ENCODE measurements at places on chromosomes 12 and 14.

DNA sequence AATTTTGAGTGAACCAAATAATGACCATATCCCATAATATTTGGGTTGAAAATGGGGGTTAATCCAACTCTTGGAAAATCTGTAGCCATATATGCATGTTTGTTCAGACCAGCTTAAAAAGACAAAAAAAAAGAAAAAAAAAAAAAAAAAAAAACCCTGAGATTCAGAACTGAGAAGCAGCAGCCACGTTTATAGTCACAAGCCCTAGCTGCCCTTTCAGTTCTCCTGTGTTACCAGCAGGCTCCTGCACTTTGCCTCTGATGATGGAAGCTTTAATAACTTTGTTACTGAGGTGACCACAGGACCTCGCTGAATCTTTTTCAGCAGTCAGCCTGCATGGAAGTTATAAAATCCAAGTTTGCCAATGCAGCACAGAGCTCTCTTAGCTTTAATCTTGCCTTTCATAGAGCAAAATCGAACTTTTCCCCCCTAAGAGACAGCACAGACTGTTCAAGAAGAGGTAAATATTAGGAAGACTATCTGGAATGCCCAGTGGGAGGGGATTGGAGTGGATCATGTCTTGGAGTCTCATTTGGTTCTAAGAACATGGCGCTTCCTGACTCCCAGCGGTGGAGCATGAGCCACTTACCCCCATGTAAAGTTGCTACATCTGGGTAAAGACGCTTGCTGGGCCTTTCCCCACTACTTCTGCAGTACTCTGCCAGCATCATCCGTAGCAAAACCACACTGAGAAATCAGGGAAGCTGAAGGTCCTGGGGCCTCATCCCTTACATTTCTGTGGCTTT is 20.6 kb downstream of the GNG2 start:
- DNase-seq: no peak

- no peak for DNase-seq
These were observed 35.1 kb downstream of the NCKAP5L start for GRCh38 chr12:49792976-49793580.

DNA sequence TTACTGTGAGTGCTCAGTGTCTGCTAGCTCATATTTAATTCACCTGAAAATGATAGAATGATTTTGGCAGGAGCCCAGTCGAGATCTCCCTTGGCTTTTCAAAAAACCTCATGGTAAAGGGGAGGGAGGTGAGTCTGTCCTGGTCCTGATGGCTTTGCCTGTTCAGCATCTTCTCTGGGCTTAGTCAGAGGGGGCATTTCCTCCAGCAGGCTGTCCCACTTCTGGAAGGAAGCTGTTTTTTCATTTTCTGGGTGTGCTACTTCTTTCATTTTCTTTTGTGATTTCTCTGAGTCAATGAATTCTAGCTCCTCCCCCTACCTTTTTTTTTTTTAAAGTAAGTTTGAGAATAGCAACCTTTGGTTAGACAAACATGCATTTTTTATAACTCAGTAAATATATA is 58.8 kb downstream of the TMX1 start:
- DNase-seq: no peak

DNA sequence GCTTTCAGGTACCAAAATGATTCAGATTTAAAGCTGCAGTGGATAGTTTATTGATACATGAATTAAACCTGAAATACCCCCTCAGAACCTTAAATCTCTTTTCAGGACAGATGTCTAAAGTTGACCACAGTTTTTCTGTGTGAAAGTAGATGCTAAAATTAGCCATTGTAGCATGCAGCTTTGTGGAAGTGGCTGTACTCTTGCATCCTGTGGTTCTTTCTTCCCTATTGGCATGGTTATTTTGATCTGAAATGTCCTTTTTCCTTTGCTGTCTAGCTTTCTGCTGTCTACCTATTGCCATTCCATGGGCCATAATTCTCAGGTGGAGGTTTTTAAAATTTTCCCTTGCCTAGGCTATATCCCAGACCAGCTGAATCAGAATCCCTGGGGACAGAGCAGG is 455.6 kb downstream of the ZFP36L1 start:
- DNase-seq: no peak

DNA sequence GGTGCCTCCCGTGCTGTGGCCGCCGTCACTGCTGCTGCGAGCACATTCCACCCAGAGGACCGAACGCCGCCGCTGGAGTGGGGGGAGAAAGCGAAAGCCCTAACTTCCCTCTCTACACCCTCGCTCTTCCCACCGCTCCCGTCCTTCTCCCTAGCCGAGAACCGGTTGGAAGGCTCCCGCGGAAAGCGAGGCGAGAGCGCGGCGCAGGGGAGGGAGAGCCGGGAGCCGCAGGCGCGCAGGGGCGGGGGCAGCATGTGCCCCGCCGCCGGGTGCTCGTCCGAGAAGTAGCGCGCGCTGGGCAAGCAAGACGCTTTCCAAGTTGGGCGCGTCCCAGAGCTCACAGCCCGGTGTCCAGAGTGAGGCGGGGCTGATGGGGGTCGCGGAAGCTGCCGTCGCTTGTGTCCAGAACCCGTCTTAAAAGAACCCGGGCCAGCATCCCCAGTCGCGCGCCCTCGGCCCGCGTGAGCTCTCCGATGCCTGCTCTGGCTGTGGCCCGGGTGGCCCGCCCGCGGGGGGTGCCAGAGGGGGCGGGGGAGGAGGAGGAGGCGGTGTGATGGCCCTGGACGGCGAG is at the start of gene TRHDE:
TRHDE (plus strand) TSS at position 280 of the 571 bp plus-strand sequence; CDS start at position 554, 274 bp downstream.
- DNase-seq: no peak

DNA sequence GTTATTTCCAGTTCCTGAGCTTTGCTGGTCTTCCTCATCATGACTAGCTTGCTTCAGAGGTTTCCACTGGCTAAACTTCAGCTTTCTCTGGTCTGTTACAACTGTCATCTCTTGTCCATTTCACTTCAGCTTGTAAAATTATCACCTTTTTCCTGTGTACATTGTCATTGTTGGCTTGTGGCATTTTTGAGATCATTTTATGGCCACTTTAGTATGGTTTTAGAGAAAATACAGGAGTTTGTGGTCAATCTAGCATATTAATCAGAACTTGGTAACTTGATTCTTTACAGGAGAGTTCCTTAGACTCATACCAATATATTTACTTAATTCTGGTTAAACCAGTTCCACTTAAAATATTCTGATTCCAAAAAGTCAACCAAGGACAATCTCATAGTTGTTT is 235.9 kb upstream of the KITLG start:
- DNase-seq: no peak

GRCh38 chr12:107329569-107330324 is 236.4 kb upstream of the CRY1 start:
- no peak for DNase-seq

DNA sequence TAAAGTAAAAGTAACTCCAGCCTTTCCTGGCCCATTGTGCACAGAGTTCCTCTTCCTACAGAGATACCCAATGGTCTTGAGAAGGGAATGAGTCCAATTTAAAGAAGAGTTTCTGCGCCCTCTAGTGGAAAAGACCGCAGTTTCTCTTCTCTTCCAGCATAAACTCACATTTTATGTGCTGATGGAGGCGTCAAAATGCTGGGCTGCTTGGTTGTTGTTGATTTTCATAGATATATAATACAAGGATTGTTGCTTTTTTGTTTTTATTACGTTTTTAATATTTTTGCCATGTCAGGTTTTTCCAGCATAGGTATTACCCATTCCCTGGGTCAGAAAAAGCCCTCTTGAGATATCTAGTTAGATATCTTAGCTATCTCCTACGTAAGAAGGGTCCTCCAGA is 356.9 kb upstream of the STXBP6 start:
- peak; percentile 28 for DNase-seq

GRCh38 chr12:123050331-123050831 is 69.9 kb downstream of the ARL6IP4 start:
- no peak for DNase-seq

GRCh38 chr12:120835304-120835612 is 68.9 kb downstream of the SPPL3 start:
- DNase-seq: no peak

DNA sequence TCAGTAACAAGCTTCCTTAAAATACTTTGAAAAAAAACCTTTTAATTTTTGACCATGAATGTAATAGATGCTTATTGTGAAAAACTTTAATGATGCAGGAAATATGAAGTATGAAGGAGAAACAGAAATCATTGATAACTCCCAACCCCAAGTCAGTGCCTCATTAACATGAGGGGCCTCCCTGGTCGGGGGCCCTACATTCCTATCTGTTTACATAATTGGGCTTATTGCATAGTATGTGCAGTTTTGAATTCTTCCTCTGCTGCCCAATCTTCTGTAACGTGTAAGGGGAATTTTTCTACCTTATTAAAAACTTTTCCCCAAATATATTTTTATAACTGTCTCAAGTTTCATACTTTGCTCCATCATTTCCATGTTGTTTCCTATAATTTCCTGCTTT is 63.0 kb downstream of the SLC25A47 start:
- DNase-seq: no peak

DNA sequence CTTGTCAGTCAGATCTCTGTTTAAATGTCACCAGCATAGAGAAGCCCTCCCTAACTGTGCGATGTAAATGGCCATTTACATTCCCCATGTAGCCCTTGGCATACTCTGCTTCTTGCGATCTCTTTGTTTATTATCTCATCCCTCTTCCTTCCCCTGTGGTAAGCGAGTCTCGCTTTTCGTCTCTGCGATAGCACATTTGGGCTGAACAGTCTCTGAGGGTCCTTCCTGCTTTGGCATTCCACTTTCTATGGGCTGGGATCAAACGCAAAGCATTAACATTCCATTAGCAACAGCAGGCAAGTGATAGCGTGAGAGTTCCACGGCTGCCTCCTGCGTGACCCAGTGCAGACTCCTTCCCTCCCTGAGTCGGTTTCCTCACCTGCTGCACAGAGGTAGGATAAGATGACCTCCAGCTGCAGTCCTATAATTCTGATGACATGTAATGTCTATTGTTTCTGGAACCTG is 61.4 kb upstream of the TUNAR start:
- DNase-seq: no peak

- no peak for DNase-seq
These were observed 33.4 kb upstream of the TXNRD1 start for GRCh38 chr12:104182144-104182543.

DNA sequence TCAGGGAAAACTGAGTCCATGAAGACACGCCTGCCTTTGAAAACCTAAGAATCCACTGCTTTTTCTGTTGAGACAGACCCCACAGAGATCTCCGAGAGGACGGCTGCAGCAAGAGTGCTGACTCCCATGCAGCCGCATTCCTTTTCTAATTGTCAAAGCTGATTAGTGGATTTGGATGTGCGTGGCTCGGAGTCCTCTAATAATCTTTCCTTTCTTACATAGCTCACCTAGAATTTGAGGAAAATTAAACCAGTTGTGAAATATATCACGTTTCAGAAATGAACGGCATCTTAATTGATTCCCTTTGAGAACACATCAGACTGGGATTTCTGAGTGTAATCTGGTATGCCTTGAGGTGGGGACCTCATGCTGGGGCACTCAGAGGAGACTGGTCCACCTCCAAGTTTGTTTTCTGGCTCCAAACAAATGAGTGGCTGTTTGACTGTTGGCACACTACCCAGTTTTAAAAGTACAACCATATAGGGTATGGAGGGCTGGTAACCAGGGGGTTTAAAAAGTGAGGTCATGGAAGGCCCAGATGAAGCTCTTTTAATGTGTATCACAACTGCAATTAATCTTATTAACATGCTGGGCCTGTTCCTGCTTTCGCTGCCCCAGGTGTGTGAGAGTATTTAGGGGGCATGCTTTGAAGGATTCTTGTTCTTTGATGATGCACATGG is 63.3 kb downstream of the RASSF3 start:
- DNase-seq: peak; percentile 65

DNA sequence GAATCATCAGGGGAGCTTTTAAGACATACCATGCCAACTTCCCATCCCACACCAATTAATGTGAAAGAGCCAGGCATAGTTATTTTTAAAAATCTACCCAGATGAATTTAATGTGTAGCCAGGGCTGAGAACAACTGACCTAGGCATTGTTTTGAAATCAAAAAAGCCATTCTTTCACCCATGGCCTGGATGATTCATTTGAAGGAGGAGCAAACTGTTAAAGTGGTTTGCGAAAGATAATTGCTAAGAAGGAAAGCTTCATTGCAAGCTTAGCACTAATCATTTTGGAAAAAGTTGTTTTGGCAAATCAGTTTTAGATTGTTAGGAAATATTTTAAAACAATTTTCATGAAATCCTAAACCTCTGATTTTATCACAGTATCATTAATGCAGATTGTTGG is 2.1 kb upstream of the GTSF1 start:
- no peak for DNase-seq

DNA sequence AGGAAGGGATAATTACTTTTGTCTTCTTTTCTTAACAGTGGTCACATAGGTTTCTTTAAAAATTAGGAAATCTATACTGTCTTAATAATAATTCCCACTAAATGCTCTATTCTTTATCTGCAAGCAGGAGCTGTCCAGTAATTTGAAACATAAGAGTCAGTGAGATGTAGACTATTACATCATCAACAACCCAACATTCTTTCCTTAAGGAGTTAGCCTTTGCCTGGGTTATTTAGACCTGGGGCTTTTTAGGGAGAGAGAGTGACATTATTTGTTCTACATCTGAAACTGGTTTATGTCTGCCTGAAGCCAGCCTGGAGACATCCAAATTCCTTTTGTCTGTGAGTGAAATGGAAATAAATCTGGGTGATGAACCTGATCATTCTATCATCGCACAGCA is 294.4 kb downstream of the TMTC2 start:
- no peak for DNase-seq

DNA sequence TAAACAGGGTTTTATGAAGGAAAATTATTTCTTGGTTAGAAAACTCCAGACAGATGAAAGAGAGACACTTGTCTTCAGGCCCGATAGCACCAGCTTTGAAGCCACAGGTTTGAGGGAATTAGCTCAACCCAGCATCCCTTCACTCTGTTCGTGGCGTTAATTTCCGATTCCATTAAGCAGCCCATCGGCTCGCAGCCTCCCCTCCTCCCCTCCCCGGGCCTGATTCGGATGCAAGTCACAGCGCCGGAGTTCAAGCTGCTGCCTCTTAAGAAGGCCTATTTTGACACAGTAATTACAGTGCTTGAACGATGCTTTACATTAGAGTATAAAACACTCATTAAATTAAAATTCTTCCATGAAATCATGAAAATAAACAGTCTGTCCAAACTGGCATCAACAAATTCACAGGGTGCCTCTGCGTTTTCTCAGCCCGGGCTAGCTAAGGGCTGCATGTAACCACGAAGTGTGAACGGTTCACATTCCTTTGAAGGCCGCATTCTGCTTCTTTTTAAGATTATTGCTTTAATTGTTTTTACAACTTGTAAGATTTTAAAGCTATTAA is 145.8 kb downstream of the DICER1 start:
- no peak for DNase-seq

DNA sequence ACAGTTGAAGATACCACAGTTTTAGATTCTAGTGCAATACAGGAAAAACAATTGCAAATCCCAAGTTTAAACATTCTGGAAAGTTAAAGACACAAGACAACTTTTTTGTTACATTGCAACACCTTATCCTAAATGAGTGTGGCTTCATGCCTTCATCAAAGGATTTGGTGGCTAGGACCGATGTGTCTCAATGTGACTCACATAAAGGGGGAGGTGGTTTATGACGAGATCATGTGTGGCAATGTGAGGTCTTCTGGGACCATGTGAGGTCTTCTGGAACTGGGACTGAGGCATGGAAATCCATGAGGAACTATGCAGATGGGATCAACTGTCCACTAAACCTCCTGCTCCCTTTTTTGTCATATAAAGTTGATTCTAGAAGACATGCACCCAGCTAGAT is 166.2 kb downstream of the PAX9 start:
- no peak for DNase-seq

- DNase-seq: no peak
These were observed 57.2 kb upstream of the AEBP2 start for GRCh38 chr12:19382111-19382526.
